Lower leg skin (tissue), 4 donors: ENCODE measurements at places on chromosomes 7 and 10.

DNA sequence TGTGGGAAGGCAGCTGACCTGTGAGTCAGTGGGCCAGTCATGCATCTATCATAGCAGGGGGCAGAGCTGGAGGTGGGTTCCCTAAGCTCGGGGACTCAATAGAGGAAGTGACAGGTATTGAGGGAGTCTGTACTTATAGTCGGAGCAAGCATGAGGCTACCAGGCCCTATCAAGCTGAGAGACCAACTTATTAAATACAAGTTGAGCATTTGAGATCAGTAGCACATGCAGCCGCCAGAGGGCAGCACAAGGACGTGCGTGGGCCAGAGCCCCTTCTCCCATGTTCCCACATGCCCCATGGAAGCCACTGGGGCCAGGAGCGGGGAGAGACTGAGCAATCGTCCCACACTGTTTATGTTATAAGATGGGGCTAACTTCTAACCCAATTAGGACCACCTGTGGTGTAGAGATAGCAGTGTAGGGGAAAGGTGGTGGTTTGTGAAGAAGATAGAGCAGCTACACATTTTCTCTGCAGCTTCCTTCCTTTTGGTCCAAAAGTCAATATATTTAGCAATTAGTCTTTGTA lies 13.0 kb upstream of the STK31 start:
- DNase-seq, result peak; percentile 18

DNA sequence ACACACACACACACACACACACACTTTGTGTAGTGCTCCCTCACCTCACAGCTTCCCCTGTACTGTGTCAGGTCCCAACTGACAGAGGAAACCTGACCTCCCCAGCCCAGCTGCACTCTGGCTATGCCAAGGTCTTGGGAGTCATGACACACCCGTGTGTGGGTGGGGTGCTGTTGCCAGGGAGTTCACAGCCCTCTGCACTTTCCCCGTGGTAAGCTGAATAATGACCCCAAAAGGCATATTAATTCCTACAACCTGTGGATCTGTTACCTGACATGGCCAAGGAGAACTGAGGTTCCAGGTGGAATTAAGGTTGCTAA lies 8.9 kb upstream of the NANOS1 start:
- no peak for DNase-seq

DNA sequence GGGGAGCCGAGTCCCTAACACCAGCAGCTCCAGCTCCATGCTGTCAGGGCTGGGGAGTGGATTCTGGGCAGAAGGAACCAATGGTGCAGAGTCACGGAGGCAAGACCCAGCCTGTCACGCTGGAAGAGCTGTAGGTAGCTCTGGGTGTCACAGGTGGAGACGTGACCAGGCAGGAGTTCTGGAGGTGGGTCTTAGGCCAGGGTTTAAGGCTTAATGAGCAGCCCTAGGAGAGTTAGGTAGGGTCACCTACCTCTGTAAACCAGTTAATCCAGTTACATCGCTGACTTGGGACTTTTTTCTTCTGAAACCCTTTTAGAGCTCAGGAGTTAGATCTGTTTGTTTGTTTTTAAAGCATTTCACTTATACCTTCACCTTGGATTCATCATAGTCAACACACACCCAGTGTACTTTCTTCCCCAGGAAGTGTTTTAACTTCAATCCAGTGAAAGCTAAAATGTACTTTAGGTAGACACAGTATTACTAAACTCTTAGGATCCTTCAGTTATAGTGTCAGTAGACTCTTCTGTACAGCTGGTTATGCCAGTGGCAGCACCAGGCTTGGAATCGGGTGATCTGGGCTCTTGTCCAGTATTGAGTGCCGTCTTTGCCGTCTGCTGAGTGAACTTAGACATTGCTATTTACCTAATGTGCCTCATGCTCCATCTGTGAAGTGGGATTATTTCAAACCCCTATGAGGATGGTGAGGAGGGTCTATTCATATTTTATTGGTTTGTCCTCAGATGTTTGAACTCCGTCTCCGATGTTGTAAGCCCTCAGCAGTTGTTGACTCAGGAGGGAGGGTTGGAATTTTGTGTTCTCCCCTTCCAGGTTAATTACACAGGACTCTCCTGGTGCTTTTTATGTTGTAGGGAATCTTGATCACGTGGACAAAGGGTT lies 31.0 kb downstream of the TACR2 start:
- DNase-seq, result no peak

DNA sequence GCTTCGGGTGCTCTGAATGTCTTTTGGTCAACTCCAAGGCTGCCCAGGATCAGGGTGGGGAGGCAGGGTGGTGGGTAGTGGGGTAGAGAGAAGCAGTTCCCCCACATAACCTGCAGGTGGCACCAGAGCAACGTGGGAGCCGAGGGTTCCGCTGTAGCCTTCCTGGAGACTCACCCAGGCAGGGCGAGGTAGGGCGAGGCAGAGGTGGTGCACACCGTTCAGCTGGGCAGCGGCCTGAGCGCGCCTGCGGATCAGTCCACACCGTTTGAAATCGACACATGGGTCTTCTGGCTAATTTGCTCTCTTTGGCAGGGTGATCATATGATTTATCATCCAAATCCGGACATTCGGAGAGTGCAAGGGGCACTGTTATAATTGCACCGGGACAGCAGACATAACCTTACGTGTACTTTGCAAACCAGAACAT lies 41.4 kb upstream of the MAP3K8 start:
- peak; percentile 93 for DNase-seq

DNA sequence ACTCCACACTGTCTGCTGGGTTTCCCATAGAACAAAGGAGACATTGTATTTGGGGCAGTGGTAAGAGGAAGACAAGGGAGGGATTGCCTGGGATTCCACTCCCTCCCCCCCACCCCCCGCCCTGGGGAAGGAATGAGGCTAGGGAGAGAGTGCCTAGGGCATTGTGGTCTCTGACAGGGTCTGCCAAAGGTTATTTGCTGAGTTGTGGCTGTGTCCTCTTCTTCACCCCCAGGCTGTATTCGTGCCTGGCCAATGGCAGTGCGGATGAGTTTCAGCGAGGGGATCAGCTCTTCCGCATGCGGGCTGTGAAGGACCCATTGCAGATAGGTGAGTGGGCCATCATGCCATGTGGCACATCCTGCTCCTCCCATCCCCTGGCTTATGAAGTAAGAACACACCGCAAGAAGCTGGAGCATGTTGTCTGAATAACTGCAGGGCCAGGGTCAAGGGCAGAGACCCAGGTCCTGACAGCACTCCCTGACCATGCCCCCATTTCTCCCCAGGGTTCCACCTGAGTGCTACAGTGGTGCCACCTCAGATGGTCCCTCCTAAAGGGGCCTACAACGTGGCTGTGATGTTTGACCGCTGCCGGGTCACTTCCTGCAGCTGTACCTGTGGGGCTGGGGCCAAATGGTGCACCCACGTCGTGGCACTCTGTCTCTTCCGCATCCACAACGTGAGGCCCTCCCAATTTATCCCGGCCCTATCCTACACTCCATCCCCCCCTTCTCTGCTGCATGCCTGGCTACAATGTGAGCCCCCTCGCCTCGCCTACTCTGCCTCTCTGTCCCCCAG lies 3.7 kb downstream of the ZSWIM8 start:
- DNase-seq, result no peak

DNA sequence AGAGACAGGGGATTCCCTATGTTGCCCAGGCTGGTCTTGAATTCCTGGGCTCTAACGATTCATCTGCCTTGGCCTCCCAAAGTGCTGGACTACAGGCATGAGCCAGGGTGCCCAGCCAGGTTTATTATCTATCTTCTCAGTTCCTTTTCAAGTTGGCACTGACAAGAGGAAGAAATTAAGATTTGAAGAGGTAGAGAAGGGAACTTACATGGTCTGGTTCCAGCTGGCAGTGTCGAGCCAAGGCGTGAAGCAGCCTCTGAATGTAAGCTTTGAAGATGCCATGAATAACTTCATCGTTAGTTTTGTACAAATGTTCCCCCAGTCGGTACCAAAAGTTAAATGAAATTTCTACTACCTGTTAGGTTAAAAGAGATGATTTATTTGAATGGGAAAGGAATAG lies 57.7 kb downstream of the TNPO3 start:
- no peak for DNase-seq

- DNase-seq, result no peak
Observed at GRCh38 chr10:3902054-3902808, 117.2 kb upstream of the KLF6 start.

DNA sequence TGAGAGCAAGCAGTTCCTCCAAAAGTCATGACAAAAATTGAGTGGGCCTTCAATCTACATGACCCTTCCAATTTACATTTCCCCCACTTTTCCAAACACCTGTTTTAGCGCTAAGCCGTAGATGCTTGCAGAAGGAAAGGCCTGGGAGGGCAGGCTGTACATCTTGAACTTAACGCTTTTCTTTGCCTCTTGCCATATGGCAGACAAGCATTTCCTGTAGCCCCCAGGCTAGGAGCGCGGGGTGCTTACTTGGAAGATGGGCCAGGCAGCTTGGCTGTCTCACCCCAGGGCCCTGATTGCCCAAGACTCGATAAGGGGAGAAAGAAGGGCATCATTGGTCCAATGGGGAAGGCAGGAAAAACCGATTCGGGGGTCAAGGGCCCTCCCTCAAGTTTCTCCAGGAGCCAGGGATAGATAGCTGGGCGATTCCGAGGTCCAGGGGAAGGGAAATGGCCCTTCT lies 1.8 kb downstream of the HOXA10 start:
- peak; percentile 88 for DNase-seq

DNA sequence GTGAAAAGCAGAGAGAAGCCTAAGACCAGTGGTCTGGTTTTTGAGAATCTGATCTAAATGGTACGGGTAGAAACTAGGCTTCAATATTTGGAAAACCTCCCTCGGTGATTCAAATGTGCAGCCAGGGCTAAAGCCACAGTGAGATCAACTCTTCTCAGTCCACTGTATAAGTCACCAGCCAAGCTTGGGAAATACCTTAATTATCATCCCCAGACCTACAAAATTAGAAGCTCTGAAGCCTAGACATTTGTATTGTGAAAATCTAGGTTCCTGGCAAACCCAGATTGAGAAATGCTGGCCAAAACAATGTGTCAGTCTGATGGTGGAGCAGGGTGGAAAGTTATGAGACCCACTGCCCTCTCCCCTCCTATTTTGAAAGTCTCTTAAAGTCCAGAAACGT lies 131.7 kb downstream of the DGKI start:
- no peak for DNase-seq

GRCh38 chr7:114925434-114925833 lies 3.5 kb downstream of the MDFIC start:
- no peak for DNase-seq

- DNase-seq, result no peak
Observed at GRCh38 chr10:24858288-24859270, 93.8 kb downstream of the PRTFDC1 start.

DNA sequence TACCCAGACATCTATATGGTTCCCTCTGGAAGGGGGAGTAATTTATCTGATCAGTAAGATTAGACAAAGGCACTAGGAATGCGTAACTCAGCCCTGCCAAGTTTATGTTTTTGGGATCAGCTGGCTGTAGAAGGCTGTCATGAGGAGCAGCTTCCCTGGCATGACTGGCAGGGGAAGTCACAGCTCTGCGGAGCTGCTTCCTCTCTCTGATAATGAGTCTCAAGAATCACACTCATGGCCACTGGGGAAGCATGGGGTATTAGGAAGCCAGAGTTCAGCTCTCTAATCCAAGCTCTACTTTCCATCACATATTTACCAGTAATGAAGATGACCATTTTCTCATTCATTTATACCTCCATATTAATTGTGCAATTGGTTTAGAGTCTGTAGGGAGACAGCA lies 758.9 kb downstream of the GRM8 start:
- DNase-seq, result no peak

DNA sequence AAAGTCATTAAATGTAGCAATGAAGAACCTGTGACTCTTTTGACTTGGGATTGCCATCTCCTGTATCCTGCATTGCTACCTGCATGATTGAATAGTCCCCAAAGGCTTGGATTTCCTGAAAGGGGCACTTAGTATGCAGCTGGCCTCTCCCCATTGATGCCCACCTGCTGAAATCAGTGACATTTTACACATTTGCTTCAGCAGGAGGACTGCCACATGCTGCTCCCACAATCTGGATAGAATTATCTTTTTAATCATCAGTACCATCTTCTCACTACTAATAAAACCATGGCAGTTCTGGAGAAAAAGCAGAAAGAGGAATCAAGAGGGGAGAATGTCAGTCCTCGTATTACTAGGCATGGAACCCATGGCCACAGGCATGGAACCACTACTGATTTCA lies 67.8 kb downstream of the SLC13A1 start:
- no peak for DNase-seq

- no peak for DNase-seq
Observed at GRCh38 chr7:100885440-100886141, 3.9 kb downstream of the UFSP1 start.

DNA sequence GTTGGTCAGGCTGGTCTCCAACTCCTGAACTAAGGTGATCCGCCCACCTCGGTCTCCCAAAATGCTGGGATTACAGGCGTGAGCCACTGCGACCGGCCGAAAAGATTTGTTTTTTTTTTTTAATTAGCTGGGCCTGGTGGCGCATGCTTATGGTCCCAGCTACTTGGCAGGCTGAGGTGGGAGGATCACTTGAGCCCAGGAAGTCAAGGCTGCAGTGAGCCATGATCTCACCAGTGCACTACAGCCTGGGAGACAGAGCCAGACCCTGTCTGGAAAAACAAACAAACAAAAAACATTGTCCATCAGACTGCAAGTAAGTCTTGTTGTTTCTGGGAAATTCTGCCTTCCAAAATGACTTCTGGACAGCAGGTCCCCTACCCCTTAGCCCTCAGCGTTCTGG lies 16.3 kb upstream of the ZNF212 start:
- no peak for DNase-seq

DNA sequence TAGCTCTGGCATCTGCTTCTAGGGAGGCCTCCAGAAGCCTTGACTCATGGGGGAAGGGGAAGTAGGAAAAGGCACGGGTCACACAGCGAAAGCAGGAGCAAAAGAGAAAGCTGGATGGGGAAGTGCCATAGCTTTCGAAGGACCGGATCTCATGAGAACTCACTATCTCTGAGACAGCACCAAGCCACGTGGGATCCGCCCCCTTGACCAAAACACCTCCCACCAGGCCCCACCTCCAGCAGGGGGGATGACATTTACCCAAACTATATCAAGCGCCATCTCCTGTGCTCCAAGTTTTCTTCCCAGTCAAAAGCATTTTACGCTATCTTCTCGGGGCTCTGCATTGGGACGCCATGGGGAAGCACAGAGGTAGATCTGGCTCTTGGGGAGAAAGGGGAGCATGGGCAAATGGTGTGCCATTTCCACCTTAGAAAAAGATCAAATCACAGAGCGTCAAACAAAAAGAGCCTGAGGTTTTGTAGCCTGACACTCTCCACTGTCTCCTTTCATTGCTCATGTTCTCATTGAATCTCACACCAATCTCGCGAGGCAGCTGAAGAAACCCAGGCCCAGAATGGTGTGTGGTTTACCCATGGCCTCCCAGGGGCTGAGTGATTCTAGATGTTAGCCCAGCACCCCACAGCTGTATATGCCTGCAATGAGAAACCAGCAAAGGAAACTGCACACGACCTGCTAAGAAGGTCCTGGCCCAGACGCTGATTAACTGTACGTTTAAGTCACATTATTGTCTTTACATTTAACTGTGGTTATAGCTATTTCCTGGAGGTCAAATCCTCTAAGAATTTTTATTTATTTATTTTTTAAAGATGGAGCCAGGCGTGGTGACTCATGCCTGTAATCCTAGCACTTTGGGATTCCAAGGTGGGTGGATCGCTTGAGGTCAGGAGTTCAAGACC lies 8.1 kb upstream of the OLAH start:
- no peak for DNase-seq
